ENCODE measurements at places on chromosomes 5 and 9. TPM values are rescaled to one million over a fixed set of nuclear protein-coding genes. Genes with fewer than 3 reads are reported as not detected.

ASS1 gene
- 96.0 TPM for total RNA-seq

DNA sequence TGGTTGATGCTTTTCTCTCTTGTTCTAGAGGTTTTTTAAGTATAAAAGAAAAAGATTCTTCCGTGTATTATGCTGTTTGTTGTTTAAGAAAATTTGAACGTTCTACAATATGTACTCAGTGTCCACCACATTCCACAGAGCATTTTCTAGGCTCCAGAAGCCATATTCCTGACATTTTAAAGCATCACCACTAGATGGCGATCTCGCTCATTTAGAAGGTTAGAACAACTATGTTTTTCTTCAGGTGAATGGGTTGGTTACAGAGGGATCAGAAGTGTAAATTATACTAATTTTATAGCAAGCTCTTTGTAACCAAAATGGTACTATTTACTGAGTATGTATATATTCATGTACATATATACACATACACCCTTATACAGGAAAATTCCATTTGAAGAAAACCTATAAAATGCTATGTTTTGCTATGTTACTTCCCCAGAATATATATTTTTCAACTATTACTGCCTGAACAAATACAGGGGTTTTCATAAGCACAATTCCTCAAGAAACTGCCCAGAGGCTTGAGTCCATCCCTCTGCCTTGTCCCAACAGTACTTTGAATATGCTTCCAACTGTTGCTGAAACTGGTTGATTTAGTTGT lies 284.3 kb downstream of the CCDC171 start:
- no peak for DNase-seq

DNA sequence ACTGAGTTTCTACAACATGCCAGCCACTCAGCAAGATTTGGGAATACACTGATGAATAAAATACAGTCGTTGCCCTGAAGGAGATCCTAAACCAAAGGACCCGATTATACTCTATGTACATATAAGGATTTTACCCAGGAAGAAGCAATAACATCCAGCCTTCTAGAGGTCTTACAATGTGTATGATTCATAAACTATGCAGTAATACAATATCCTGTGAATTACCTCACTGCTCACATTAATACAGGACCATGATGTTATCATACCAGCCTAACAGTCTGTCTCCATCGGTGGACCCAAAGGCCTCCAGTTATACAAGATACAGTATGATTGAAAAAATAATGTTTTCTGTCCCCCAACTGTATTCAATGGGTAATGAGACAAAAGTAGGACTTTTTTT lies 310.5 kb upstream of the TRPM3 start:
- no peak for DNase-seq

- no peak for DNase-seq
Measured at GRCh38 chr5:136732751-136733150, 367.4 kb upstream of the TRPC7 start.

DNA sequence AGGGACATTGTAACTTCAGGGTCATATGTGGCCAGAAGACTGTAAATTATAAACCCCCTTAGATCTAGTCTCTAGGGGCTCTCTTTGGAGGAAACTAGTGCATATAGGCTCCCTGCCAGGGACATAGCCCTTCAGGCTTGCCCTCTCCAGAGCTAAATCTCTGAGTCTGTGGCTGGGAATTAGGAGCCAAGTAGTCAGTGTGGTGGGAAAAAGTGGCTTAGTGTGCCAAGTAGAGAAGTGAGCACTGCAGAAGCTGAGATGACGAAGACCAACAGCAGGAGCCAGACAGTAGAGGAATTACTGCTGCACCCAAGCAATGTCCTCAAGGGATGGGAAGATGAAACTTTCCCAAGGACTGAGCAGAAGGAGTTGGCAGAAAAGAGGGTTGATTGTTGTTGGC lies 71.2 kb downstream of the CWC27 start:
- no peak for DNase-seq

All from upper lobe of right lung (tissue), 1 donor.